Uterus (tissue), 4 donors: ENCODE measurements at places on chromosomes 4 and X. TPM values are rescaled to one million over a fixed set of nuclear protein-coding genes. Genes with fewer than 3 reads are reported as not detected.

DNA sequence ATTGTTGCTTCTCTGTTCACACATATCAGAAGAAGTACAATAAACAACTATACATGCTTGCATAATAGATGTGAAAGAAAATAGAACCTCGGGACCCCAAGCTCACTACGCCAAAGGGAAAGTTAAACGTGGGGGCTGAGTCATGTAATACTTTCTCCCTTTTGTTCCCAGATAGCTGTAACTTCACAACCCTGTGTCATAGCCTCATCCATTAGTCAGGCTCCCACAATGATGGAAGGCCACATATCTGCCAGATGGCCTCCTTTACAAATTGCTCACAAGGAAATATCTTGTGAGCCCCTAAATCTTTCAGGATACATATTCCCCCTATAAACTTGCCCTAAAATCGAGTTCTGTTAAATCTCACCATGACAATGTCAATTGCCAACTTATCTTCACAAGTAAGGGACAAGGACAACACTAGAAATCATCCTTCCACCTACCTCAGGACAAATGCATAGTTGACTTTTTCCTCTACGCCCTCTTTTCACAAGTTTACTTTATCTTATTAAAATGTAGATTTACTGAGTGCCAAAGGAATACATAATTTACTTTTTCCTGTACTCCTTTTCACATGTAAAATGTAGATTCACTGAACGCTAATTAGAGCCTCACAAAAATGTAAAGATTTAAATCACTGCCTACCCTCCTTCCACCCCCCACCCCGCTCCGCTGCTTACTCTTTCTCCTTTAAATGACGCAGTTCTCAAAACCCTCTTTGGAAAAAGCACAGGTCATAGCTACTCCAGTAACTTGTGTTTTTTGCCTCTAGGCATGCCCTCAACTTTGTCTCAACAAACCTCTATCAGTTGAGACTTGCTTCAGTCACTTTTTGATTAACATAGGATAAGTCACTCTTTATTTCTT, 477.1 kb downstream of the DTHD1 start:
- no peak for DNase-seq

- DNase-seq = no peak
These were observed 78.6 kb upstream of the FAM9A start for GRCh38 chrX:8879750-8880149.

DNA sequence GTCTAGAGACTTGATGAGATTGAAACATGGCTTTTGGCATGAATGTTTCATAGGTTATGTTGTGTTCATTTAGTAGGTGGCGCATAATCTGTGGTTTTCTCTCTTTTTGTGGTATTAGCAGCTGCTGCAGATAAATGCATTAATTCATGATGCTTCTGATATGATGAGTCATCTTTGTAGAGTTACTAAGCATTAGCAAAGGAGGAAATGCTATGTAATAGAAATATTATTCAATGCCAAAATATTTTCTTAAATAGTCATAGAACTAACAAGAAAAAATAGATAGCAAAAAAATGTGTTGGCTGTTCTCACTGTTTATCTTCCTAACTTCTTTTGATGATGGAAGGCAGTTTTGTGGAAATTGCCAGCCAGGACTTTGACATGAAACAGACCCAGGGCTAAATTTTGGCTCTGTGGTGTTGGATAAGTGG, 3.6 kb downstream of the ZXDB start:
- DNase-seq = peak; percentile 46

DNA sequence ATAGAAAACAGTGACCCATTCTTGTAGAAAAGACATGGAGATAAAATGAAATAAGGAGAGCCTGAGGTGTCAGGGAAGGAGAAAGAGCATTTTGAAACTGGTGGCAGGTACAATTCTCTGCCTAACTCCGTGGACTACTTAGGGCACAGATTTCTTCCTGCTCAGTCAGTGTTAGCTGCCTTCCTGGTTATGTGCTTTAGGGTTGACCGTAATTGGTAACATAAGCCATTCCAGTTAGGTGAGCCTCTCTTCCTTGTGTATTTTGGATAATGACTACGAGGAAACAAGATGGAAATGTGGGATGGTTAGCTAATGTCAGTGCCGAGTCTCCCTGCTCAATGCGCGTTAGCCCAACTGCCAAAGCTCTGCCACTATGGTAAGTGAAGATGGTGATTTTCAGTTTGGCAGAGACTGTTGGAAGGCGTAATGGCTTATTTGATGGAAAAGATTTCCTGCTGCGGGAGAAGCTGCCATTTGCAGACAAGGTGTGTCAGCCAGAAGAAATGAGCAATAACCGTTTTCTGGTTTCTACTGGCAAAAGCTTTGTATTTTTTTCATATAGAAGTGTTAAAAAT, 174.1 kb downstream of the CBR4 start:
- DNase-seq = no peak

- no peak for DNase-seq
These were observed 20.6 kb upstream of the FTHL17 start for GRCh38 chrX:31092476-31092875.

DNA sequence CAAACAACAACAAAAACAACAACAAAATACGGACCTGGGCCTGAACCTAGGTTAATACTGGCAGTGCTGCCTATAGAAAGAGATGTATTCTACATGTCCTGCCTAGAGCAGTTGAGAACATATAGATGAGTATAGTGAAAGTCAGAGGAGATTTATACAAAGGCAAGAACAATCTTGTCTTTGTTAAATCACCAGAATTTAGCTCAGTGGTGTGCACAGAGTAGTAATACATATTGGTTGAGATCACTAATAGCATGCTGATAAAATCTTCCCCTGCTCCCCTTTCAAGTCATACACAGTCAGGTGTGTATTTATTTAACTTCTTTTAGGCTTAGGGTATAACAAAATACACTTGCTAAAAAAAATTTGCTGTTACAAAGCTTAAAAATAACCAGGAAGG, 247.8 kb downstream of the ADGRL3 start:
- no peak for DNase-seq

DNA sequence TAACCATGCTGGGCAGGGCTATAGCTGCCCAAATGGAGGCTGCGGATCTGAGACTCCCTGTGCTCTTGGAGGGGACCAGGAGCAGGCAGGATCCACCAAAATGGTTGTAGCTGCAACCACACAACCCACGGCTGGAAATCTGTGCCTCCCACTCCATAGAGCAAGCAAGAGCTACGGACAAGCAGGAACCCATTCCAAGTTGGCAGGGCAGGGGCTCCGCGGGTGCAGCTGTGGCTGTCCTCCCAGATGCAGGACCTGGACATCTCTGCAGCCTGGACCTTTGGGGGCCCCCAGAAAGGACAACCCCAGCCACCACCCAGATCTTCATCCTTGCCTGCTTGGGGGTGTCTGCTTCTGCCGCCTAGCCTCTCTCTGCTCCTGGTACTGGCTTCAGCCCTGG, 154.1 kb upstream of the TRAM1L1 start:
- DNase-seq = no peak

DNA sequence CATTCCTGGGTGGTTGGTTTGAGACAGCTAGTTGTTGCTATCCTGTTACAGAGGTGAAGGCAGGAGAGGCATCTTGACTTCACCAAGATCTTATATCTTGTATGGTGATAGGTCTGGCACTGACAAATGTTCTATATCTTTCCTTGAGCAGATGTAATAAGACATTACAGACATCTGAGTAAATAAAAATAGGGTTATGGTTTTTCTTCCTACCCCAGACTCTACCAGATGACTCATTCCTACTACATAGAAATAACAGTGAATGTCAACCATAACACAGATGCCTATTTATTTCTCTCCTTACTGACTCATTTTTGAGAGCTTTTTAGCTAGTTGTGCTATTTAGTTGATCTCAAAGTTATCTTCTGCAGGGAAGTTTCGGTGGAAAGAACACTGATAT, 21.9 kb downstream of the HNRNPH2 start:
- DNase-seq = no peak

DNA sequence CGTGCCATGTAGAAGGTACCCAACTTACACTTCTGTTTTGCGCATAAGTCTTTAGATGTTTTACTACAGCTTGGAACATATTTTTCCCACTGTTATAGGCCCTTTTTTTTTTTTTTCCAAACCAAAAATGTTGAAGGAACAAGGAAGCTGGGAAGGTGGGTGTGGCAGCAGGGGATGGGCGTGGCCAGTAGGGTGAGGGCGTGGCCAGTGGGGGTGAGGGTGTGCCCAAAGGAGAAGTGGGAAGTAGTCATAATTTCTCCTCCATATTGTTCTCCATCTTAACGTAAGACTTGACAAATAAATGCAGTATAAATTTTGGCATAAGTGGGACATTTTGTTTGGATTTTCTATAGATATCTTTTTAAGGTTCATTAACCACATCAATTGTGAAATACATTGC, 30.4 kb downstream of the CLDN22 start:
- no peak for DNase-seq

GRCh38 chrX:55754861-55755294, 37.3 kb downstream of the RRAGB start:
- DNase-seq = no peak

DNA sequence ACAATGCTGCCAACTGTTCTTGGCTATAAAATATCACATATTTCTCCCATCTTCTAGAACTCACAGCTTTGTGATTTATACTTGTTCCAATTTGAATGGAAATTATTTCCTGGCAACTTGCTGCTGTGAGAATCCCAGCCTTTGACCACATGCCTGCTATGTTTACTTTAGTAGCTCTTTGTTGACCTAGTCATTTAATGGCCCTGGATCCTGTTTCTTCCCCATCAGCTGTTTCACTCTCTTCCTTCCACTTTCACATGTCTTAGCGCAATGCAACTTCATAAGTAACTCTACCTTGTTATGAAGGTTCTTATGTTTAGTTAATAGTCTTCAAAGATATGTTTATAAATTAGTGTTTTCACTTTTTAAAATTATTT, 1973.6 kb upstream of the AGA start:
- DNase-seq = no peak

GRCh38 chr4:153643406-153644383, 40.4 kb upstream of the TLR2 start:
- DNase-seq = no peak

GRCh38 chr4:153466949-153467896, 1.1 kb downstream of the TMEM131L start:
- DNase-seq = peak; percentile 45

GRCh38 chr4:109590905-109591304, 30.9 kb downstream of the MCUB start:
- no peak for DNase-seq

COQ2 gene
- 12.9 TPM for total RNA-seq

CT45A5 gene
- total RNA-seq = not detected

DCLK2 gene
- total RNA-seq = 0.29 TPM

AFF2 gene
- 6.8 TPM for total RNA-seq

CYBB gene
- 36.7 TPM for total RNA-seq

MAGEC3 gene
- total RNA-seq = not detected

ATP2B3 gene
- 3.5 TPM for total RNA-seq

PF4V1 gene
- total RNA-seq = not detected

OTUD5 gene
- total RNA-seq = 58.7 TPM
